ENCODE measurements at places on chromosomes 12 and 14. TPM values are rescaled to one million over a fixed set of nuclear protein-coding genes. Genes with fewer than 3 reads are reported as not detected.

Gene TMTC2
- 17.5 TPM for total RNA-seq

DNA sequence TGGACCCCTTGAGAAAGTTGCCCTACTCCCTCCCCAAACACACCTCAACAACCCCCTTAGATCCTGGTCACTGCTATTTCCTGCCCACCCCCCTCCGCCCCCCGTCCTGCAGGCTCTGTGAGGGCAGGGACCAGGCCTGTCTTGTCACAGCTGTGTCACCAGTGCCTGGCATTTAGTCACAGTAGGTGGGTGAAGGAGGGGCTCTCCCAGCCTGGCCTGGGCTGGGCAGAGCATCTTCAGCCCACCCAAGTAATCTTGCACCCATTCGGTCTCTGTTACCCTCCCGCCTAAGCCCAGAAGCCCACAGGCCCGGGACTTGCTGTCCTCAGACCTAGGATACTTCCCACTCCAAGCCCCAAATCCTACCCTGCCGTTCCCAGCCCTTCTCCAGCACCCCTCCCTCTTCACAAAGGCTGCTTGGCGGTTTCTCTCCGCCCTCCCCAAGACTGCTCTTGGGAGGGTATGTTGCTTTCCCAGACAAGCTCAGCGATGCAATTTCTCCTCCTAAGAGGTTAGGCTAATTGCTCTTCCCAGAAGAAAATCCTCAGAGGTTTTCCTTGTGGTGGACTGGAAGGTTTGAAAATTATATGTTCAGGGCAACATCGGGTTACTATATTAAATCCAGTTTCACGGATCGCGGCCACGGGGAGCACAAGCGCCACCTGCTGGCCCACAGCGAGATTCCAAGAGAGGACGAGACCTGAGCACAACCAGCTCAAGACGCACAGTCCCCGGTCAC, 50.8 kb upstream of the ZFP36L1 start:
- ATAC-seq: peak; percentile 85

Gene TNS2
- total RNA-seq: 10.6 TPM

DNA sequence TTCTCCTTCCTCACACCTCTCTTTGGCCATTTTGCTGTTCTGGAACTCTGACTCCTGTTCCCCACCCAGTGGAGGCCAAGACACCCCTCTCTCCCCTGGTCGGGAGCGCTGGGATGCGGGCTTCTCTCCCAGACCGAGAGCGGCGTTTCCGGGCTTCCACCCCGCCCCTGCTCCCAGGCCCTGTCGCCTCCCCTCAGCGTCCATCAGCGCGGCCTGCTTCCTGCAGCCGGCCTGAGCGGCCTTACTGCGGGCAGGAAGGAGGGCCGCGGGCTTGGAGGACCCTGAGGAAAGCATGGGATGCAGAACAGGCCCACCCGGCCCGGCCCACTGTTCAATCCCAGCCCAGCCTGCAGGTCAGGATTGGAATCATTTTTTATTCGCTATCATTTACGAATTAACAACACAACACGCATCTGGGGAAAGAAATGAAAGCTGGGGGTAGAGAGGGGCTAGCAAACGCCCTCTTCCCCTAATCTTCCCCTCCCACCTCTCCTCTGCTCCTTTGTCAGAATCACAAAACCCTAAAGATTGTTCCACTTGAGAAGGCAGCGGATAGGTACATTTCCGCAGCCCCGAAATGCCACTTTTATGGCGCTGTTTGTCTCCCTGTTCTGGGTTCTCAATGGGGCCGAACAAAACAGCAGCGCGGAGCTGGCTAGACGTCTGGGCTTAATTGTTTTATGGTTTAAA, 3.8 kb upstream of the HOXC8 start:
- no peak for ATAC-seq

DNA sequence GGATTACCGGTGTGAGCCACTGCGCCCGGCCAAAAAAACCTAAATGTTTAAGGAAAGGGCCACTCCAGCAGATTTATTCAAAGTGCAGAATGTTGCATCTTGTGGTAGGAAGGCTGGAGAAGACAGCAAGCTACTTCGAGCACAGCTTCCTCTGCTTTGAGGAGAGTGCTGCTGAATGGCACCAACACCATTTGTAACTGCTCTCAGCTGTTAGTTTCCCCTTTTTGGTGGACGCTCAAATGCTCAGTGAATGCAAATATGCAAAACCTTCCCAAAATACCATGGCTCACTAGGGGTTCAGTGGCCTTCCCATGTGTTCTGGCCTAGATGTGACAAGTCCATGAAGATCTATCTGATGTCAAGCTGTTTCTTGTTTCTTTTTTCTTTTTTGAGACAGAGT, 2.9 kb upstream of the TDRD9 start:
- no peak for ATAC-seq

DNA sequence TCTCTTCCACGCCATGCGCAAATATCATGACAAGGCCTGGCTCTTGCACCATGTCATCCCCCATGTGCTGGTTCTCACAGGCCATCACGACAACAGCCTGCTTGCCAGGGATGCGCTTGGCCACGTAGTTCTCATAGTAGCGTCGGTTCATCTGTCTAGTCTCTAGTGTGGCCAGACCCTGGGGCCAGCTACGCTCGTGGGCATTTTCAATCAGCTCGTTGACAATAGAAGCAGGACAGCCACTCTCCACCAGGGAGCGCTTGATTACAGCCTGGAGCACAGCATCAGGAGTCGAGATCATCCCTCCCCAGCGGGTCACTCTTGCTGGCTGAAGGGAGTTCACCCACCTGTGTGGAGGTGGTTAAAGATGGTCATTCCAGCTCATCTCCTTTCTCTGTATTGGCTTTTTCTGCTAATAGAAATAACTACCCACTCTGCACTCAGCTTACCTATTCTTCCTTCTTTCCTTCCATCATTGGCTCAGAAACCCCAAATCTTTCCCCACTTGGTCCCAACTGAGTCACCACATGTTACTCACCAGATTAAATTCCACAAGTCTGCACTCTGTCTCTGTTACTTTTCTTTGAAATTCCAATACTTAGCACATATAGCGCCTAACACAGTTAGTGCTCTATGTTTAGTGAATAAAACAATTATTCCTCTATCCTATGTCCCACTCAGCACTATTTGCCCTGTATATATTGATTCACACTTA, 15.1 kb downstream of the RNF41 start:
- ATAC-seq: peak; percentile 55

GRCh38 chr12:122909442-122910288, 13.7 kb upstream of the VPS37B start:
- no peak for ATAC-seq

GRCh38 chr12:111758120-111758561, 8.6 kb upstream of the ALDH2 start:
- ATAC-seq: peak; percentile 76

GRCh38 chr14:92511453-92512238, 1.9 kb upstream of the RIN3 start:
- peak; percentile 44 for ATAC-seq

- ATAC-seq: no peak
These were observed 16.4 kb upstream of the NUDT4 start for GRCh38 chr12:93361151-93361919.

Gene CARMIL3
- 0.48 TPM for total RNA-seq

Gene GPR84
- 0.16 TPM for total RNA-seq

DNA sequence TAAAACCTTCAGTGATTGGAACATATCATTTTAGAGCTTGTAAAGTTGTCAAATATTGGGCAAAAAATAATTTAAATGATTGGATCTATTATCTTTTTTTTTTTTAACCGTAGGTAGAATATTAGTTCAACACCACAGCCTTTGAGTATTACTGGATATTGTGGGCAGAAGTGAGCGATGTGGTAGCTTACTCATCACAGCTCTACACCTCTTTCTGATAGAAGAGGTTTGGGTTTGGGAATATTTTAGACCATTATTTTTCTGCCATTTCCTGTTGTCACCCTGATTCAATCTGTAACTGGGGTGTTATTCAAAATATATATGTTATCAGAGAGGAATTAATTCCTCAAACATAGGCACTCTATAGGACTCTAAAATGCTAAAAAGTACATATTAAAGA, 34.8 kb upstream of the SLC38A2 start:
- no peak for ATAC-seq

GRCh38 chr12:33439587-33440011, at the start of gene SYT10:
TSS of gene SYT10 (minus strand) at chr12:33439819. CDS start at chr12:33439522, 297 bp downstream.
- ATAC-seq: no peak

- no peak for ATAC-seq
These were observed 17.9 kb downstream of the TOGARAM1 start for GRCh38 chr14:44979740-44980356.

- ATAC-seq: no peak
These were observed 127.1 kb downstream of the GTF2A1 start for GRCh38 chr14:81093651-81094050.

GRCh38 chr12:118055144-118055557, 5.8 kb downstream of the WSB2 start:
- ATAC-seq: peak; percentile 49

Gene PPP1R1A
- not detected for total RNA-seq

DNA sequence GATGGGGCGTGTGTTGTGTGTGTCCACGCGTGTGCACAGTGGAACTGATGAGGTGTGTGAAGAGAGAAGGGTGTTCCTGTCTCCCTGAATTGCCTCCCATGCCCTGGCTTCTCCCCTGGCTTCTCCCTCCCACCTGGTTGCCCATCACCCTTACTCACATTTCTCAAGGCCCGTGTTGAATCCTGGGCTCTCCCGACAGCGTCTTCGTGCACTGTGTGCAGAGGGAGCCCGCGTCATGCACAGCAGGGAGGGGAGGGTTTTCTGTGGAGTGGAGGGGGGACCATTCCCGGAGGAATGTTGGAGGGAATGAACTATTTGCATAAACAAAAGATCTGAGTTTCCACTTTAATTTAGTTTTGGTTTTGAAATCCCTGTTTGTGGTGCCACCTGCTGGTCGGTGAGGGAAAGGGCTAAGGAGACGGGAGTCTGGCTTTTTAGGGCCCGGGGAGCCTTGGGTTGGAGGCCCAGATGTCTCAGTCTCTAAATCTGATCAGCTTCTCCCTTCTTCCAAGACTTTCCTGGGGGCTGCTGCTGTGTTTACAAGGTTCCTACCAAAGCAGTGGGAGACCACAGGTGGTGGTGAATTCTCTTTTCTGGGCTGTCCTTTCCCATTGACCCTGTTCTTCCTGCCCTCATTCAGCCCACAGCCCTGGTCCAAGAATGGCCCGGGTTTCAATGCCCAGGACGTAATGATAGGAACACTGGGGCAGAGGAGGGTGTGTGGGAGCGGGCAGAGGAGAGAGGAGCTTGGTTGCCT, at the start of gene C1R:
Gene C1R, minus strand, starts transcription at position 217 of the 757 bp plus-strand sequence. Its CDS starts 57 bp downstream, at position 160.
- peak; percentile 38 for ATAC-seq

- ATAC-seq: no peak
These were observed 27.7 kb downstream of the HRK start for GRCh38 chr12:116853507-116853906.

Gene TSPAN8
- 0.60 TPM for total RNA-seq

DNA sequence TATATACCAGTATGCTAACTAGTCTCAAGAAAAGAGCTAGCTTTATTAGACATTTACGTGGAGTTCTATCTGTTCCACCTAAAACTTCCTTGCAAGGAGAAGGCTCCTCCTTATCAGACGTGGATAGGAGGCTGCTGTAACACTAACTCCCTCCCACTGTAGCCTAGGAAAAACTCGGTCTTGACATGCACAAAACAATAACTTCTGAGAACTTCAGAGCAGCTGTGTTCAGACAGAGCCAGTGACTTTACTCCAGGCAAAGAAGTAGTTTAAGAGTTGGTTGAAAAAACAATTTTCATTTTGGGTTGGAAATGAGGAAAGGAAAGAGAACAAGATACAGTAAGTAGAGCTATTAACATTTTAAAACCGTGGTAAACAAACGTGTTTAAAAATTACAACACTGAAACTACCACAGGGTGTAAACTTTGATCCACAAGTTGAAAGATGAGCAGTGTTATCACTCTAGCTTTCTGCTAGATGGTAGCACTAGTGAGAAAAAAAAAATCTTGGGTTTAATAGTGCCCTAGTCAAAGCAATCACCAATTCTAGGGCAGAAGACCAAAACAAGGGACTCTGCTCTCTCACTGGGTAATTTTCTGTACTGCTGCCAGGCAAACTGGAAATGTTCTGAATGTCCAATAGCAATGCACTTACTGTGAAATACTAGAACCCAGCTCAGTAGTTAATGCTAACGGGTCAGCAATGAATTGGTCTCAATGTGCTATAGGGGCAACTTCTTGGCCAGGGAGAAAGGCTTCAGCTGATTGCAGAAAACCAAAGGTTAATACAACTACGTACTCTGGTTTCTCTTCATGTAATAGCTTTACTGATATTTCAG, 2.4 kb downstream of the ATF7 start:
- ATAC-seq: no peak

- ATAC-seq: no peak
These were observed 74.2 kb upstream of the PYGL start for GRCh38 chr14:51018521-51018920.

- ATAC-seq: no peak
These were observed 42.9 kb upstream of the KRAS start for GRCh38 chr12:25293653-25294052.

GRCh38 chr14:89773644-89774316, 180.8 kb downstream of the EFCAB11 start:
- ATAC-seq: peak; percentile 88

DNA sequence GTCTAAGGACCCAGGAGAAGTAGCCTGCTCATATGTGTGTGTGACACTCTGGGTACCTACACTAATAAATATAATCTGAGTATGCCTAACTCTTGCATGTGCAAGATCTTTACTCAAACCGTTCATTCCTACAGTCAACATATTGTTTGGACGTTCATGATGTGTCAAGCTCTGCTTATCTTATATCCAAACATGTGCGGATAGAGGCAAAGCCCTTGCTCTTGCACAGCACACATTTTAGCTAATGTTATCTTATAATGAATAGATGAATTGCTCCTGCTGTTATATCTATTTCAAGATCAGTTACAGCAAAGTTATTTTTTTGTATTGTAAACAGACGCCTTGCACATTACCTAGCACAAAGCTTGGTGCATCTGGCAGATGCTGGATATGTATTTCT, 228.4 kb upstream of the FLRT2 start:
- ATAC-seq: no peak

DNA sequence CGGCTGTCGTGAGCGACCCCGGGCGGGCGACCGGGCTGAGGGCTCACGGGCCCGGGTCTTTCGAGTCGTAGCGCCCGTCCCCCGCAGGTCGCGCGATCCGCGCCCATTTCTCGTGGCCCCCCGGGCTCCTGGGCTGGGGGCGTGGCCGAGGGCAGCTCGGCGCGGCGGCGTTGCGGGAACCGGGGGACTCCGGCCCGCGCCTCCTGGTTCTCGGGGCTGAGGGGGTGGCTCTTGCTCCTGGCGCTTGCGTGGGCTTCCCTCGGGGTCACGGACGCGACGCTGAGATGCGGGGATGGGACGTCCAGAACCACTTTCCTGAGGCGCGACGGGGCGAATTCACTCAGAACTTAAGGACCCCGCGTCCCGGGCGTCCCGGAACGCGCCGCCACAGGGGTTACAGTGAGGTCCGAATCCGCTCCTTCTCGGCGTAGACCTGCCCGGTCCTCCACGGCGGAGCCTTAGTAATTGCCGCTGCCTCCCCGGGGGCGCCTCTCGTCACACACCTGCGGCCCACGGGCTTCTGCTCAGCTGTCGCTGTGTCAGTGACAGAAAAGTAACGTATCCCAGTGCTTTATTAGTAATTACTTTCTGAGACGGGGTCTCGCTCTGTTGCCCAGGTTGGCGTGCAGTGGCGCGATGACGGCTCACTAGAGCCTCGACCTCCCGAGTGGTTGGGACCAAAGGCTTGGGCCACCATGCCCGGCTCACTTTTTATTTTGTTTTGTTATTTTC, 606 bp downstream of the EP400 start:
- peak; percentile 15 for ATAC-seq

Gene TEX52
- total RNA-seq: not detected

Measured in esophagus mucosa (tissue), 1 donor.